Breast epithelium (tissue), 4 donors: ENCODE measurements at places on chromosomes 7 and 10. TPM values are rescaled to one million over a fixed set of nuclear protein-coding genes. Genes with fewer than 3 reads are reported as not detected.

- no peak for DNase-seq
Measured at GRCh38 chr10:102451105-102451969, at the start of gene C10orf95. C10orf95 (minus strand) TSS chr10:102451543; CDS start chr10:102451093, 450 bp downstream.

- DNase-seq, result no peak
Measured at GRCh38 chr7:6182993-6183392, 89.4 kb downstream of the CYTH3 start.

Gene SLC26A3
- total RNA-seq, result 13.6 TPM

DNA sequence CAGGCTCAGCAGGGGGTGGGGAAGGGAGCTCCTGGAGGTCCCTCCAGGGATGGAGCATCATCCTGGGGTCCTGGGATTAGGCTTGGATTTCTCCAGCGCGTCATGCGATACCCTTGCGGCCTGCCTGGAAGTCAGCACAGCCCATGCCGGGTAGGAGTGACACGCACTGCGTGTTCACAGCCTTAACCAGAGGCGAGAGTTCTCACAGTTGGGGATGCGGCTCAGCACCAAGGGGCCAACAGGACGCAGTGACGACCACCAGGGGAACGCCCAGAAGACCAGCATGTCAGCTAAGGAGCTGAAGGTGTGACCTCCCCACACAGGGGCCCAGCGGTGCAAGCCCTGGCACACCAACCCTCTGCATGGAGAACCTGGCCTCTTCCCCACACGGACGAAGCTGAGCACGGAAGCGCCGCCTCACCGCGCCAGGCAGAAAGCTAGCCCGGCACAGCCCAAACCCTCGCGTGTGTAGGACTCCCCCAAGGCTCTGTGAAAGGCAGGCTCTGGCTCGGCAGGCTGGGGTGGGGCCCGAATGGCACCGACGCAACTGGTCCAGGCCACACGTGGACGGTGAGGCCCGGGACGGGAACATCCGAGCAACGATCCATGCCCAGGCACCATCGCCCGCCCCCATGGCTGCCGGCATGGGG, 198.6 kb downstream of the ELFN1 start:
- no peak for DNase-seq
